ENCODE measurements at places on chromosomes 3 and 15. TPM values are rescaled to one million over a fixed set of nuclear protein-coding genes. Genes with fewer than 3 reads are reported as not detected.
A peak's percentile ranks its signal among the peaks of the same experiment; 100 is the strongest.

DNA sequence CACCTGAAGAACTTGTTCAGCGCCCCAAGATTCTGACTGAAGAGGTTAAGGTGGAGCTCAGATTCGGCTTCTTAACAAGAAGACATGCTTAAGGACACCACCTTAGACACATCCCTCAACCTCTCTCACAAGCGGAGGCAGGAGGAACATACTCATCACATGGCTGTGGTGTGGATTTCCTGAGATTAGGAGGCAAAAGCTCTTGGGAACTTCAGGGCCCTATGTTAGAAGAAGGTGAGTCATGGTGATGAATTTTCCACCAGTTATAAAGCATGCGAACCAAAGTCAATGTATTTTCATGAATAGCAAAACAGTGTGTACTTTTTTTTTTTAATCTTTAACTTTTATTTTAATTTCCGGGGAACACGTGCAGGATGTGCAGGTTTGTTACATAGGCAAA lies 212.2 kb upstream of the SUCLG2 start:
- DNase-seq: no peak

GRCh38 chr3:111890051-111890580 lies 31.1 kb downstream of the PHLDB2 start:
- no peak for DNase-seq

Gene ITGA11
- total RNA-seq: 11.1 TPM

GRCh38 chr3:162678941-162679340 lies 1182.3 kb downstream of the OTOL1 start:
- DNase-seq: no peak

GRCh38 chr15:39156166-39156565 lies 424.7 kb upstream of the THBS1 start:
- no peak for DNase-seq

DNA sequence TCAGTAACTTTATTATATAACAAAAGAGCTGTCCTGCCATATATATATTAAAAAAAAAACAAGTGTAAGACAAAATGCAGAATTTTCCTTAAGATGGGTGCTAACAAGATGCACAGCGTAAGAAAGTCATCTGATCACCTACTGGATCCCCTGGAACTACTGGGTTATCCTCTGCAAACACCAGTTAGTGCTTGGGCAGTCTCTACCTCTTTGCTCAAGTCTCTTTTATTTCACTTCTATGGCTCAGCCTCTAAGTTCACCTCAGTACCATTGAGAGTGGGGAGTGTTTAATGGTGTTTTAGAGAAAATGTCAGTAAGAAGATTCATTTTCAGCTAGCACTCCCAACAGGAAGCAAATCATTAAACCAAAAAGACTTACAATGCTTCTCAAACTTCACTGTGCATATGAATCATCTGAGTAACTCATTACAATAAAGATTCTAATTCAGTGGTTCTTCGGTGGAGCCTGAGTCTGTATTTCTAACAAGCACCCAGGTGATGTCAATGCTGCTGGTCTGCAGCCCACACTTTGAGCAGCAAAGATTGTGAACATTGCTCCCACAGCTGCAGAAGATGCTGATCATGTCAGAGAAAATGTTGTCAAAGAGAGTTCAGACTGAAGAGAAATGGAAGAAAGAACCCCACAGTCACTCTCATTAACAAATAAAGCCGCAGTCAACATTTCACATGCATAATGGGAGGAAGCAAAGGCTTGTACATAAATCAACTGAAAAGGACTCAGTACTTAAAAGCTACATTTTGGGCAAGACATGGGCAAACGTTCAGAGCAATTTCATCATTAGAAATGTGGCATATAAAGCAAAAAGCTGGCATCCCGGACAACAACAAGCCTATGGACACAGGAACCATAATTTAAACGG lies 227.1 kb upstream of the ATP11B start:
- DNase-seq: no peak

DNA sequence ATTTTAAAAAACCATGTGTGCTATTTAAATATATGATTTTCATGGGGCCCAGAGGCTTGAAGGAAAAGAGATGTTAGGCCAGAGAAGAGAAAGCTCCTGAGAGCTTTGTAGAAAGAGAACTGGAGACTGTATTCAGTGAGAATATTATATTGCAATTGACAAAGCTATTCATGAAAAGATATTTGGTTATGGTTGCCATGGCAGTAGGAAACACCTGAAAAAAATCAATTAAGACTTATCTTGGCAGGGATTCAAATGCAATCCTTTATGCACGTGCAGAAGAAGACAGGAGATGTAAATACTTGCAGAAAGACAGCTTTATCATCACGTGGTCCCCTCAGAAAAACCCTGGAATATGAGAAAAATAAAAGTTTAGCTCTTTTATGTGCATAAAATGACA lies 636.0 kb upstream of the TBL1XR1 start:
- no peak for DNase-seq

GRCh38 chr3:40096661-40097111 lies 212.8 kb upstream of the EIF1B start:
- no peak for DNase-seq

Gene RLBP1
- total RNA-seq: not detected

GRCh38 chr3:140438736-140439470 lies 239.0 kb upstream of the TRIM42 start:
- no peak for DNase-seq

DNA sequence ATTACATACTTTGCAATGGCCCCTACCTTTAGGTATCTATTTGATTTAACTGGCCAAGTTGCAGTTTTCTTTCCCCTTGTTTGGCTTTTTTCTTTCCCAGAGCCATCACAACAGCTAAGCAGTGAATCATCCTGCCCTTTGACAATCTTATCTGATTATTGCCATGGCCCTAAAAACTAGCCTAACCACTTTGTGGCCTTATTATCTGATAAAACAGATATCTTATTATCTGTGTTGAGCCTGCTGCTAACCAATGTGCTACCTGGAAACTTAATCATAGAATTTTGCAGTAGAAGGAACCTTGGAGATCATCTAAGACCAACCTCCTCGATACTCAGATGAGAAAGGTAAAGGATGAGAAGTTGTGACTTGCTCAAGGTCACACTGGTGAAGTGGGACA lies 37.1 kb downstream of the EIF4E3 start:
- no peak for DNase-seq

Gene IGSF11
- 1.3 TPM for total RNA-seq

- no peak for DNase-seq
Observed at GRCh38 chr15:62626903-62627302, 415.6 kb upstream of the TPM1 start.

Gene SOX14
- not detected for total RNA-seq

DNA sequence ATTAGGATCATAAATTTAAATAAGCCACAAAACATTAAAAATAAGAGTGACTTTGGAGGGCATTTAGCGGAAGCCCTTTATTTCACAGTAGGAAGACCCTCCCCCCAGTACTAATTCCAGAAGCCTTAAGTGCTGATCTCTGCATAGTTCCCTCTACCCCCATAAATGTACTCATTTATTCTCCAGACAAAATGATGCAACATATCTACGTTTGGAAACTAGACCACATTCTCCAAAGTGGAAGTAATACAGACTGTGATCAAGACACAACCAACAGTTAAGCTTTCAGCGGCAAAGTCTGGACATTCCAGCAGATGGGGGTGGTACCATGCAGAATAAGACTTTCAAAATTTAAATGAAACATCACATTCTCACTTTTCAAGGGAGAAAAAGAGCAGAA lies 44.8 kb upstream of the RPS17 start:
- no peak for DNase-seq

GRCh38 chr3:72517921-72518424 lies 330.3 kb downstream of the SHQ1 start:
- no peak for DNase-seq

GRCh38 chr3:50340448-50341329 lies at the start of gene RASSF1:
TSS of gene RASSF1 (minus strand) at chr3:50340836. CDS start at chr3:50340805, 31 bp downstream.
- peak; percentile 64 for DNase-seq

GRCh38 chr3:177979703-177980102 lies 556.5 kb upstream of the KCNMB2 start:
- no peak for DNase-seq

DNA sequence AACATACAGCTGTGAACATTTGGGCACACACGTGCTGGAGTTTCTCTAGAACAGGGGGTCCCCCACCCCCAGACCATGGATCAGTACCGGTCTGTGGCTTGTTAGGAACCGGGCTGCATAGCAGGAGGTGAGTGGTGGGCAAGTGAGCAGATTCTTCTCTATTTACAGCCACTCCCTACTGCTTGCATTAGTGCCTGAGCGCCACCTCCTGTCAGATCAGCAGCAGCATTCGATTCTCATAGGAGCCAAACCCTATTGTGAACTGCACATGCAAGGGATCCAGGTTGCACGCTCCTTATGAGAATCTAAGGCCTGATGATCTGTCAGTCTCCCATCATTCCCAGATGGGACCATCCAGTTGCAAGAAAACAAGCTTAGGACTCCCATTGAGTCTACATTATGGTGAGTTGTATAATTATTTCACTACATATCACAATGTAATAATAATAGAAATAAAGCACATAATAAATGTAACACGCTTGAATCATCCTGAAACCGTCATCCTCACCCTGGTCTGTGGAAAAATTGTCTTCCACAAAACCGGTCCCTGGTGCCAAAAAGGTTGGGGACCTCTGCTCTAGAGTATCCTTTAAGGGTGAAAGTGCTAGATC lies 25.8 kb downstream of the CHRM5 start:
- no peak for DNase-seq
